ENCODE measurements at places on chromosomes 6 and 20. TPM values are rescaled to one million over a fixed set of nuclear protein-coding genes. Genes with fewer than 3 reads are reported as not detected.

DNA sequence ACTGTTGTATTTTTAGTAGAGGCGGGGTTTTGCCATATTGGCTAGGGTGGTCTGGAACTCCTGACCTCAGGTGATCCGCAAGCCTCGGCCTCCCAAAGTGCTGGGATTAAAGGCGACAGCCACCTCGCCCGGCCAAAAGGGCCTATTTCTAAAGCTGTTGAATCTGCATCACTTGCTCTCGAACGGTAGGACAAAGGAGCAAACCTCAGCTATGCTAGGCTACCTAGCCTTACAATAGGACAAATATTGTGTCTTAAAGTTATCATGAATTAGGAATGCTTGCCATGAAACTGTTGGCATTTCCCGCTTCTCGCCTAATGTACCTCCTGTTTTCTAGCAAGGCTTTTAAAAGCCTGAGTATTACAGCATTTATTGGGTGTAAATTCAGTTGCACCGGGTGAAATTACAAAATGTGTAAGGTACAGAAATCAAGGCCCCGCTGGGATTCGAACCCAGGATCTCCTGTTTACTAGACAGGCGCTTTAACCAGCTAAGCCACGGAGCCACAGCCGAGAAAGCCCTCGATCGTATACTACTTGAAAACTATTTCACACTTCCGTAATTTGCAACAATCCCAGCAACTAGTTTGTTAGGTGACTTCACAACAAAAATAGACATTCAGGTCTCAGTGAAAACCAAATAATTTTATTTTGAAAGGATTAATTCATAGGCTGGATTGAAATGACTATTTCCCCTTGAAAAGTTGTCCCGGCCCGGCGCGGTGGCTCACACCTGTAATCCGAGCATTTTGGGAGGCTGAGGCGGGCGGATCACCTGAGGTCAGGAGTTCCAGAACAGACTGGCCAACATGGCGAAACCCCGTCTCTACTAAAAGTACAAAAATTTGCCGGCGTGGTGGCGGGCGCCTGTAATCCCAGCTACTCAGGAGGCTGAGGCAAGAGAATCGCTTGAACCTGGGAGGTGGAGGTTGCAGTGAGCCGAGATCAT lies 211.6 kb upstream of the ZNF184 start:
- peaks cover 19% of the 10 kb centered on the region for H3K4me1 ChIP-seq
- H3K36me3 ChIP-seq: no peaks in the 10 kb centered on the region
- no peak overlapping the region for H3K4me3 ChIP-seq
- DNase-seq: no peak

DNA sequence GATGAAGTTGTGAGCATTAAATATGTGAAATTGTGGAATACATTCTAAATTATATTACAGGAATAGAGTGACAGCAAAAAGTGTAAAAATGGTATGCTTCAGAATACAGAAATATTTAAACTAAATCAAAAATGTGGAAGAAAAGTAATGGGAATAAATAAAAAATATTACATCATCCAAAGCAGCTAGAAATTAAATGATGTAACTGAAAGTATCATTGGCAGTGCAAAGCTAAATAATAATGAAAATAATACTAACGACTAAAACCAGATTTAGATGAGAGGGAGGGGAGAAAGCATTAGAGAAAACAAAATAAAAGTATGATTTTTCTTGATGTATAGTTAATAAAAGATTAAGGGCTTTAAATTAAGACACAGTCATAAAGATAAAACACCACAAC lies 1104.0 kb downstream of the EPHA7 start:
- no peak for DNase-seq
- no peak overlapping the region for H3K4me3 ChIP-seq
- no peaks in the 10 kb centered on the region for H3K36me3 ChIP-seq
- H3K27ac ChIP-seq: no peak overlapping the region
- H3K27me3 ChIP-seq: no peaks in the 10 kb centered on the region
- H3K4me1 ChIP-seq: no peaks in the 10 kb centered on the region

DNA sequence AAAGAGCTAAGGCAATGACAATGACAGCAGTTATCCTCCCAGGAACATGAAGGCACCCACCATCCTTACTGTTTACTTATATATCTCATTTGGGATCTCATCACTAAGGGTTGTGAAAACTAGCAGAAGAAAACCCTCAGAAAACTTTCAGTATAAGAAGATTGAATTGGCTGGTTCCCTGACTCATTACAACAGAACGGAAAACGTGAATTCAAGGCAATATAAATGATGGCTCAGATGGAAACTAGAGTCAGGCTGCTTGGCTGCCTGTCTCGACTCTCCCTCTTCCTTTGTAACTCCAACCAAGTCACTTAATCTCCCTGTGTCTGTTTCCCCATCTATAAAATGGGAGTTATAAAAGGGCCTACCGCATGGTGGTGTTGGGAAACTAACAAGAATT lies 387.1 kb upstream of the JARID2 start:
- no peaks in the 10 kb centered on the region for H3K27me3 ChIP-seq
- no peaks in the 10 kb centered on the region for H3K4me1 ChIP-seq
- H3K36me3 ChIP-seq: no peaks in the 10 kb centered on the region
- no peak overlapping the region for H3K4me3 ChIP-seq
- no peak overlapping the region for H3K27ac ChIP-seq
- DNase-seq: no peak

- H3K4me1 ChIP-seq: no peaks in the 10 kb centered on the region
- no peak overlapping the region for H3K27ac ChIP-seq
- DNase-seq: no peak
- no peak overlapping the region for H3K4me3 ChIP-seq
Measured at GRCh38 chr6:141354191-141354955, 778.4 kb upstream of the GJE1 start.

DNA sequence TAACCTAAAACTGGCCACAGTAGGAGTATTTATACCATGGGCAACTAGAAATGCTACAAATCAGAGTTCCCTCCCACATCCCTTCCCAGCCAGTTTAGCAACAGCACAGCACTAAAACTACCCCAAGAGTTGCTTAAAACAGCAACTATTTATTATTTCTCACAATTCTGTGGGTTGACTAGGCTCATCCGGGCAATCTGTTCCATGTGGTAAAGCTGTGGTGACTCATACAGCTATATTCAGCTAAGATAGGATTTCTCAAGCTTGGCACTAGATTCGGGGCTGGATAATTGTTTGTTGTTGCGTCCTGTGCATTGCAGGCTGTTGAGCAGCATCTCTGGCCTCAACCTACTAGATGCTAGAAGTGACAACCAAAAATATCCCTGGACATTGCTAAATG lies 8.6 kb upstream of the HECA start:
- no peak for DNase-seq
- H3K36me3 ChIP-seq: no peaks in the 10 kb centered on the region
- H3K27me3 ChIP-seq: no peaks in the 10 kb centered on the region
- peaks cover 12% of the 10 kb centered on the region for H3K4me1 ChIP-seq
- H3K4me3 ChIP-seq: no peak overlapping the region
- peak overlapping the region; percentile 2 for H3K27ac ChIP-seq

The MCCD1 gene
- total RNA-seq: not detected

The DDX43 gene
- 0.72 TPM for total RNA-seq

The HLA-DPA1 gene
- total RNA-seq: 101 TPM

The OGFR gene
- total RNA-seq: 32.1 TPM

Data from suprapubic skin (tissue), 4 donors.